MV-4-11 (cell line): ENCODE measurements at places on chromosomes 16 and 17.

GRCh38 chr17:42509841-42510240, 26.2 kb upstream of the NAGLU start:
- peak; percentile 25 for DNase-seq

- DNase-seq, result no peak
Observed at GRCh38 chr16:11024333-11025053, 80.1 kb downstream of the CLEC16A start.

DNA sequence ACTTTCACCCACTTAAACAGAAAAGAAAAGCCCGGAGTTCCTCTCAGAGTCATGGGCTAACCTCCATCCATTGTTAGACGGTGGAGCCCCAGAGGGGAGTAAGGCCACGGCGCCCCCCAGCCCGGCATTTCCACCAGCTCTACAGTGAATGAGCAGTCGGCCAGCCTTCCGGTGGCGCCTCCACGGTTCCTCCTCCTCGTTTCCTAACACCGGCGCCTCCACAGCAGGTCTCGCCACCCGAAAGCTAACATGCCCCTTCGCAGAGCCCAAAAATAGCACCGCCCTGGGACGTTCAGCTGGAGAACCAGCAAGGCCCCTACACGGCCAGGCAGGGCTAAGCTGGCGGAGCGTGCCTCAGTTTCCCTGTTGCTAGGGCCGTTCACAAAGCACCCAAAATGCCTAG, 858 bp downstream of the MMD start:
- DNase-seq, result no peak

DNA sequence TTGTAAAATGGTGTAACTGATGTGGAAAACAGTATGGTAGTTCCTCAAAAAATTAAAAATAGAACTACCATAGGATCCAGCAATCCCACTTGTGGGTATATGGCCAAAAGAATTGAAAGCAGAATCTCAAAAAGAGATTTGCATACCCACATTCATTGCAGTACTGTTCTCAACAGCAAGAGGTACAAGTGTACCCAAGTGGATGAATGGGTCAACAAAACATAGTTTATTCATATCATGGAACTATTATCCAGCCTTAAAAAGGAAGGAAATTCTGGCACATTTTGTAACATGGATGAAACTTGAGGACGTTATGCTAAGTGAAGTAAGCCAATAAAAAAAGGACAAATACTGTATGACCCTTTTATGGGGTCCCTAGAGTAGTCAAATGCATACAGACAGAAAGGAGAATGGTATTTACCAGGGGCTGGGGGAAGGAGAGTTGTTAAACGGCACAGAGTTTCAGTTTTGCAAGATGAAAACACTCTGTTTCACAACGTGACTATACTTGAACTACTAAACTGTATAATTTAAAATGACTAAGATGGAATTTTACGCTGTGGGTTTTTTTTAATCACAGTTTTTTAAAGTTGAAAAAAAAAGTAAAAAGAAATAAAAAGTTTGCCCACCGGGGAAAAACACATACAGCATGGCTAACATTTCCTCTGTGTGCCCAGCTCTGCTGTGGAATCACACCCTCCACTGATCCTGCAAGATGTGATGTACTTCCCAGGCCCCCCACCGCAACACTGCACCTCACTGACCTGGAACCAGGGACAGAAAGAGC, 6.1 kb downstream of the TVP23A start:
- DNase-seq, result no peak

- no peak for DNase-seq
Observed at GRCh38 chr17:28228986-28229729, 89.8 kb upstream of the TMEM97 start.

- no peak for DNase-seq
Observed at GRCh38 chr16:88927010-88927409, 50.0 kb downstream of the CBFA2T3 start.

GRCh38 chr16:19517424-19518089, 4.3 kb downstream of the GDE1 start:
- DNase-seq, result no peak

DNA sequence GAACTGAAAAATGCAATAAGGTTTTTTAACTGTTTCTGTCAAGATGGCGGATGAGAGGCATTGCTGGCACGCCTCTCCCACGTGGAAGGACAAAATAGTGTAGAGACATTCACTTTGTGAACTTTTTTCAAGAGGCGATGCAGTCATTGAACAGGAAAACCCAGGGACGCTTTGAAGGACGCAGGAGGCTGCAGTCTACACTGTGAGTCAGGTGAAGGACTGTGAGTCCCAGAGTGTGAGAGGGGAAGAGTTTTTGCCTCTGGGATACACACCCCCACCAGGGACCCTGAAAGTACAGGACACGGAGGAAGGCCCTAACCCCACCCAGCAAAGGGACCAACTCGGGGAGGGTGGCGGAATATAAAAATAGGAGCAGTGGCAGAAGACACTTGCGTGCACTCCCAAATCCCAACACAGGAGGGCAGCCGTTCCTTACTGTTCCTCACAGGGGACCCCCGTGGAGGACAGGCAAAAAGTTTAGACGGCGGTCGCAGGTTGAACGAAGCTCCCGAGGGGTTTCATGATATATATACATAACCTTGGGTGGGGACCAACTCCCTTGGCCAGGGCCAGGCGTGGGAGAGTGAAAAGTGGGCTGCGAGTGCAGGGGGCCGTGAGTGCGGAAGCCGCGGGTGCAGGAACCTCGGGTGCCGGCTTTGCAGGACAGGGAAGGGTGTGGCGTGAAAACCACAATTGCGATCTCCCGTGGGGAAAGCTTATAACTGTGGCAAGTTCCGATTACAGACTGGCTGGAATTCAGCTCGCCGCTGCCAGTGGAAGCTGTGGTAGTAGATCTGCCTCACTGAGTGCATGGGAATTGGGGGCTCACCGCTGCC, 82.0 kb upstream of the ALOX12 start:
- DNase-seq, result peak; percentile 51

DNA sequence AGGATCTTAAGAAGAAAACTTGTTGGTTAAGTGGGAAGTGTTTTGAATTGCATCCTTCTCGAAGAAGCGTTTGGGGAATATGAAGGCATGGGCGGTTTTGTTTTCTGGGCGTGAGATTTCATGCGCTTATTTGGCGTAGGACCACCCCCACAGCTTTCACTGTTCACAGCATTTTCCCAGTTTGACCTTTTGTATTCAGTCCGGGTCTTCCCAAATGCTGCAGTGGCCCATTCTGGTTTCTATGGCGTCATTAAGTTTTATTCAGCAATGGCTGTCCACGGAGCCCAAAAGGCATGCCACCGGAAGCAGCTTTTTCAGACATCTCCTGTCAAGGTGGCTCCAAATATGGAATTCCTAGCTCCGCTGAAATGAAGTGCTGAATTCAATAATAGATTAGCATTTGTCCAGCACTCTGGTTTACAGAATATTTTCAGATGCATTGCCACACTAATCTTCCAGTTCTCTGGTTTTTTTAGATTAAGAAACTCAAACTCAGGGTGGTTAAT, 90.6 kb upstream of the FBXO47 start:
- DNase-seq, result no peak

- DNase-seq, result peak; percentile 88
Observed at GRCh38 chr17:78124081-78124835, 4.3 kb downstream of the TMC6 start.

- DNase-seq, result no peak
Observed at GRCh38 chr16:56279132-56279531, 87.8 kb downstream of the GNAO1 start.

- no peak for DNase-seq
Observed at GRCh38 chr17:66455060-66455459, 152.6 kb downstream of the PRKCA start.

DNA sequence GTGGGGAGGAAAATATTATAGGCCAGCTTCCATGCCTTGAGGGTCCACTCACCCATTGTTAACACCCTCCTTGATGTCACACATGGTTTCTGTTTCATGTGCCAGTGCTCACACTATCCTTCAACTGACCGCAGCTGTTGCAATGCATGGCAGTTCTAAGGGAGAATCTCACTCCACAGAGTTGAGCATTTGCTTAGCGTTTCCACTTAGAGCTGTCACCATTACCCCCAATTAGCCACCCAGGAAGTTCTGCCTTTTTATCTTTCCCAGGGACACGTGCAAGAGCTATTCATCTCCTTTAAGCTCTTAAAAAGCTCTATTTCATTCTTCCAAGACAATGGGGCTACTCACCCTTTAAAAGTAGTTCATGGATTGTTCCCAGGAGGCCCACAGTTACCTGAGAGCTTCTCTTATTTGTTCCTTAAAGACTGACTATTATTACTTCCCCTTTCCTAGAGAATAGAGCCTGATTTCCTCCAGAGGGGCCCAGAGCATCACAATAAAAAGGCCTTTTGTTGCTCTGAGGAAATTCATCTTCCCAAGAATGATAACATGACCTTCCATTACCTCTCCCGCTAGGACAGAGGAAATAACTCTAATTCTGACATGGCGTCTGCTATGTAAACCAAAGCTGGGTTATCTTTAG, 126.8 kb downstream of the CACNG3 start:
- no peak for DNase-seq

- no peak for DNase-seq
Observed at GRCh38 chr16:57623251-57624043, 5.0 kb upstream of the ADGRG1 start.

DNA sequence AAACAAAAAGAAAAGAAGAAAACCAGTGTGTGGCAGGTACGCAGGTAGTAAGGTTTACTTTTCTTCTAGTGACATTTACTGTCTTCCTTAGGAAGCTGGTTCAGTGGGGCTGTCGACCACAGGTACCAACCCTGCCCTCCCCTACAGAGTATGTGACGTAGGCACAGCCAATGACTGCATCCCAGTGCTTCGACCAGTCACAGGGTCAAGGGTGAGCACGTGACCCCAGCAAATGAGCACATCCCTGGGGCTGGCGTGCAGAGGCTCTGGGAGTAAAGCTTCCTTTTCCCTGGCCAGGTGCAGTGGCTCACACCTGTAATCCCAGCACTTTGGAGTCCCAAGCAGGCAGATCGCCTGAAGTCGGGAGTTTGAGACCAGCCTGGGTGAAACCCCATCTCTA, 38.9 kb upstream of the PLCG2 start:
- DNase-seq, result no peak

- no peak for DNase-seq
Observed at GRCh38 chr17:42230225-42230624, 35.9 kb upstream of the GHDC start.

DNA sequence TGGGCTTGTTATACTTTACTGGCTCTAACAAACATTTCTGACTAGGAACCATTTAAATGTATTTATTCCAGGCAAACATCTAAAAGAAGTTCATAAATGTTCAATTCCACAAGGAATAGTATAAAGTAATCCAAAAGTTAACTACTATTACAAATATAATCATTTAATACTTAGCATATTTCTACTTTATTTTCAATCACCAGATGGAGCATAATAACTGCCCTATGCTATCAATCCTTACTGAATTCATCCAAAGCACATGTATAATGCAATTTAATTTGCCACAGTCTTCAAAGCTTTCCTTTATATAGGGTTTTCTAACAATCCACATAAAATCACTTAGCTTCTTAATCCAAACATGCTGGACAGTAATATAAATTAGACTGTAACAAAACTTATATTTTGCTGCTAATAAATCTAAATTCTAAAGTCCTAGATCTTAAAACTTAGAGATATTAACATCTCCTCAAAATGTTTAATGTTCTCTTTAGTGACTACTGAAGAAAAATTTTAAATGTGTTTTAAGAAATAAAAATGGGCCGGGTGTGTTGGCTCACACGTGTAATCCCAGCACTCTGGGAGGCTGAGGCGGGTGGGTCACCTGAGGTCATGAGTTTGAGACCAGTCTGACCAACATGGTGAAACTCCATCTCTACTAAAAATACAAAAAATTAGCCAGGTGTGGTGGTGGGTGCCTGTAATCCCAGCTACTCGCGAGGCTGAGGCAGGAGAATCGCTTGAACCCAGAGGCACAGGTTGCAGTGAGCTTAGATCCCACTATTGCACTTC, 5.9 kb downstream of the MEIOB start:
- peak; percentile 4 for DNase-seq

DNA sequence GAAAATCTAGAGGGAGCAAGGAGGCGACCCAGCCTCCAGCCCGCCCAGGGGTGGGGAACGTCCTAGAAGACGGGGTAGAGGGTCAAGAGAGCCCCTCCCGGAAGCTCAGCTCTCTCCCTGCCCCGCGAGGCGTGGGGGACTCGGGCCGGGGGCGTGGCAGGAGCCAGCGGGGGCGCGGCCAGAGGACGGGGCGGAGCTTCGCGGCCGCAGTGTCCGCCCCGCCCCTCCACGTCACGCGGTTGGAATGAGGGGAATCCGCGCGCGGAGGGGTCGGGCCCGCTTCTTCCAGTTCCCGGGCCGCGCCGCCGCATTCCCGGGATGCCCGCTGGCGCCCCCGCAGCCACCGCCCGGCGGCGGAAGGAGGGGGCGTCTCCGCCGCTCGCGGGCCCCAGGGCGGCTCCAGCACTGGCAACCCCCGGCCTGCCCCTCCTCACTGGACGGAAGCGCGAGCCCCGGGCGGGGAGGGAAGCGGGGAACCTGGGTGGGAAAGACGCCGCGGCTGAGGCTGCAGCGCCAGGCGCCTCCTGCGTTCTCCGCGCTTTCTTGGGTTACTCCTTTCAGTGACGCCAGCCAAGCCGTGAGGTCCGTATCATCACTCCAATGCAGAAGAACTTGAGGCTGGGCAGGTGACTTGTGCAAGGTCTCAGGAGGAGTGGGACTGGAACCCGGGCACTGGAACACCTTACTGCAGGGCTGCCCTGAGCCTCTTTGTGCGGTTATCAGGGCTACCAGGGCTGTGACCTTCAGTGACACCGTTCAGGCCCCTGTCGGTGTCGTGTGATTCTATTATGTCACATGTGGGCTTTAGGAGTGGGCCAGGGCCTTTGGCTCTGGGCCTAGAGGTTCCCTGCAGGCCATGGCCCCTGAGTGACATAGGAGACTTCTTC, 4.3 kb downstream of the MYO1C start:
- peak; percentile 43 for DNase-seq

GRCh38 chr16:23505180-23505665, 5.1 kb downstream of the GGA2 start:
- DNase-seq, result no peak

DNA sequence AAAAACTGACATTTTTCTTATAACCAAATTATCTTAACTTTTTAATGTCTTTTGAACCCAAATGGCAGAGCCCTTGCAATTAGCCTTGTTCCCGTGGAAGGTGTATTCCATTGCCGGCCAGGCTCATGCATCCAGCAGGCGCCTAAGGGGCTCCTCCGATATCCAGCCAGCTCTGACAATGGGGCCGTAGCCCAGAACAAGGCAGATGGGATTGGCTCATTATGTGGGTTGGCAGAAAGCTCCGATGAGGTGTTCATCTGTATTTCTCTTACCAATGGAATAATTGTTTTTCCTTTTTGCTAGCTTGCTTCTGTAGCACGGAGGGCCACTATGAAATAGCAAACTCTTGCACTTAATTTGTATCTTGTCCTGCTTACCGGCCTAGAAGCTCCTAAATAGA, 208.2 kb upstream of the CHMP6 start:
- DNase-seq, result no peak

DNA sequence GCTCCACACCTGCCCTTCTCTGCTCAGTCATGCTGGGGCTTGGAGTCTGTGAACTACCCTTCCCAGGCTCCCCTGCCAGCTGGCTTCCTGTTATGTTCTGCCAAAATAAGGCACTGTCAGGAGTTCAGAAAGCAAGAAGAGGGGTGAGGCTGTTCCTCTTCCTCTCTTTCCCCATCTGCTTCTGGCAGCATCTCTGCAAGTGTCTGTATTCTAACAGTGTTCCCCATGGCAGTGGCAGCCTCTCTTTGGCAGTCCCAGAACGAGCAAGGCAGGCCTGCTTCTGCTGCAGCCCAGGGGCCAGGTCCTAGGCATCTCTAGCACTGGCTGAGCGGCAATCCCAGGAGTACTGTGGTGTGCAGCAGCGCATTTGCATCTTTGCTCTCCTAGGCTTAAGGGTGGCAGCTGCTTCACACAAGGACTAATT, 219.1 kb downstream of the STX8 start:
- peak; percentile 88 for DNase-seq

- no peak for DNase-seq
Observed at GRCh38 chr17:5236938-5237540, 2.4 kb upstream of the SCIMP start.
